Esophagus squamous epithelium (tissue), 5 donors: ENCODE measurements at places on chromosomes 6 and 20.

GRCh38 chr6:43926634-43927531, 156.9 kb downstream of the VEGFA start:
- no peak for DNase-seq

GRCh38 chr6:89118931-89119330, 1.1 kb upstream of the SRSF12 start:
- no peak for DNase-seq

GRCh38 chr6:163751032-163751525, 336.6 kb downstream of the QKI start:
- DNase-seq, result no peak

- no peak for DNase-seq
These were observed 156.6 kb downstream of the UNC5CL start for GRCh38 chr6:40882323-40882997.

- DNase-seq, result no peak
These were observed 37.7 kb downstream of the ARHGAP18 start for GRCh38 chr6:129672341-129672682.

DNA sequence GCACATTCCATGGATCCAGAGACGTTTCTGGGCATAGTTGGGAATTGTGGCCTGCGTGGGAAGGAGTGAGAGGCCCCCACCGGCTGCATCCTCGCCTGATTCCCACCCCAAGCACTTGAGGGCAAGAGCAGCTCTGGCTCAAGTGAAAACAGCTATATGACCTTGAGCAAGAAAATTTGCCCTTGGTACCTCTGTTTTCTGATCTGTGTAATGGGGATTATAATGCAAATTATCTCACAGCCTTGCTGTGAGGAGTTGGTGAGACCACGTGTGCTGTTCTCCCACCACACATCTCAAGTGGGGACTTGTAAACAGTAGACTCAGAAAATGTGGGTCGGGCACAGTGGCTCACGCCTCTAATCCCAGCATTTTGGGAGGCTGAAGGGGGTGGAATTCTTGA, 602 bp downstream of the TGM6 start:
- DNase-seq, result no peak

- no peak for DNase-seq
These were observed 4.4 kb downstream of the GZF1 start for GRCh38 chr20:23366384-23366783.

DNA sequence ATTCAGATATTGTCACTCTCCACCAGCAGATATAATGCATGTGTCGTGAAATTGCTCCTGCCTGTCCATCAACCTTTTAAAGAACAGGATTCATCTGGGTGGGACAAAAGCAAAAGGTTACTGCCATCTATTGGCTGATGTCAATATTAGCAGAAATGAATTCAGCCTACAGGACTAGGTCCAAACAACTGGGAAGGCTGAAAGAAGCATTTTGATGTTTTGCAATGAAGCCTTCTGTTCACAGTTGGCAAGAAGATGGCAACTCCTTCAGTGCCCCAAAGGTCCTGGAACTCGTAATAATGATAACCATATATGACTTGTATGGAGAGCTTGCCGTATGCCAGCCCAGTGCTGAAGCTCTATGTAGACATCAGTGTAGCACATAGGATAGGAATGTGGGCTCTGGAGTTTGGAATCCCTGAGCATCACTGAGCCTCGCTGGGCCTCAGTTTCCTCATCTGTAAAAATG, 7.5 kb downstream of the BCAS1 start:
- no peak for DNase-seq

DNA sequence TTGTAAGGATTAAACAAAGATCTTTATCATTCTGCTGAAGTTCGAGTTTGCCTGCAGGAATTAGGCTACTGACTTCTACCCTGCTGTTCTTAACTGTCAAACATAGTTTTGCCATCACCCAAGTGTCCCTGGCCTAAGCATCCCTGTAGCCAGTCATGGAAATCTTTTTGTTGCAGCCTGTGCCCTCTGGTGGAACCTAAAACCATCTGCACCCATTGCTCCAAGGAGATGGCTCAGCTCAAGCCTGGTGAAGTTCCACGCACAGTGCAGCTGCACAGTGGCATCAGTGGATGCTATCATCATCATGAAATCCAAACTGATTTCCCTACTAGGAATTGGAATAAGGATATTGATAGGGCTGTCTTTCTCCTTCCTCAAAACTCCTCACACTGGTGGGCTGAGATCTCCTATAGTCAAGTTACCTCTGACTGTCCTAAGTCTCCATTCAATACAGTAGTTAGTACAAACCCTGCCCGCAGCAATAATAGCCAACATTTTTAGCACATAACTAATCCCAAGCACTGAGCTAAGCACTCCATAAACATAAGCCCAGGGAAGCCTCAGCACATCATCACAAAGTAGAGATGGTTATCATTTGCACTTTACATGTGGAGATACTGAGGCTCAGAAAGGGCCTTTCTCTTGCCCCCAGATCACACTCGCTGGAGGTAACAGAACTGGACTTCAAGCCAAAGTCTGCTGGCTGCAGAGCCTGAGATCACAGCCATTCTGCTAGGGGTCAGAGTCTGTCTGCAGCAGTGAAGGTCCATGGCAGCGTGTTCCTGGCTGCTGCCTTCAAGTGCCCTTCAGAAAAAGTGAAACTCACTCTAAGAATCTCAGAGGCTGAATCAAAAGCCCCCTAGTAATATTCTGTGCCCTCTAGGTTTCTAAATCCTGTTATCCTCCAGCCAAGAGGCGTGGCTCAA, 77.2 kb upstream of the MC3R start:
- DNase-seq, result no peak

- DNase-seq, result no peak
These were observed 6.8 kb upstream of the RIPK1 start for GRCh38 chr6:3061501-3061941.
